ENCODE measurements at places on chromosomes 16 and 17.
A peak's percentile ranks its signal among the peaks of the same experiment; 100 is the strongest.

DNA sequence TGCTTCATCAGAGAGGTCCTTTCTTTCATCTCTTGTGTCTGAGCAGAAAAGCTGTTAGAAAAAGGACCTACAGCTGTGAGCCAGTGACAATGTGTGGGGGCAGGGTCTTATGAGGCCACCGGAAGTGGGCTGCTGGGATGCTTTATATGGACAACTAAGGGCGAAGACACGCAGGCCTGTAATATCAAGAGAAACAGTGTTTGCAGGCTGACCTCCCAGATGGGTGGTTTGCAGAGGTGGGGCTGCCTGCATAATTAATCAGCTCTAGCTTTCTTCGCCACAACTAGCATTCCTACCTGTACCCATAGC, 30.4 kb upstream of the SALL1 start:
- DNase-seq = no peak

GRCh38 chr16:21628772-21629171, 23.6 kb downstream of the IGSF6 start:
- DNase-seq = no peak

DNA sequence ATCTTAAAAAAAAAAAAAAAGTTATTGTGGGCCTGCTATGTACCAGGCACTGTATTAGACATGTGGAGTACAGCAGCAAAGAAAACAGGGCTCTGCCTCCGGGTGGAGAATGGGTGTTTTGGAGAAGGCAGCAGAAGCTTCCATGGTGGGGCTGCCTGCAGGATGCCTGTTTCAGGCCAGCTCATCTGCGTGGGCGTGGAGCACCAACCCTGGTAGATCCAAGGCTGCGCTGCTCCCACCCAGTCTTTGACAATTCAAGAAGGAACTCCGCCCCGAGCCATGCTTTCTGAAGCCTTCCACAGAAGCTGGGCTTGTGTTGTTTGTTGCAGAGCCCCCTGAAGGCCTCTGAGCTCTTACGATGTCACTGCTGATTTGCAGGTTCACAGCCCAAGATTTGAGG, 23.2 kb upstream of the CACNG1 start:
- DNase-seq = no peak

- no peak for DNase-seq
These were observed 2.7 kb upstream of the ZNF594 start for GRCh38 chr17:5194346-5194745.

- DNase-seq = no peak
These were observed 596.2 kb downstream of the MAF start for GRCh38 chr16:79004309-79004708.

DNA sequence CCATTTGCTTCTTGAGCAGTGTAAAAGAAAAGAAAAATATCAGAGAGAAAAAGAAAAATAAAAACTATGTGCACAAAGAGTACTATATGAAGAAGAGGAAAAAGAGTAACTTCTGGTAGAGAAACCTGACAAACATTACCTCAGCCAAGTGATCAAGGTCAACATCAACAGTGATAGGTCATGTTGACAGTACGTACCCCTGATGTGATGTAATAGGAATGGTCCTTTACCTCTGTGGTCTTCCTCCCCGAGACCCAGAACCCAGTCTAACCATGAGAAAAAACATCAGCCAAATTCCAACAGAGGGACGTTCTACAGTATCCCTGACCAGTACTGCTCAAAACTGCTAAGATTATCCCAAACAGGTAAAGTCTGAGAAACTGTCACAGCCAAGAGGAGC, 4.4 kb downstream of the GSDMB start:
- DNase-seq = no peak

DNA sequence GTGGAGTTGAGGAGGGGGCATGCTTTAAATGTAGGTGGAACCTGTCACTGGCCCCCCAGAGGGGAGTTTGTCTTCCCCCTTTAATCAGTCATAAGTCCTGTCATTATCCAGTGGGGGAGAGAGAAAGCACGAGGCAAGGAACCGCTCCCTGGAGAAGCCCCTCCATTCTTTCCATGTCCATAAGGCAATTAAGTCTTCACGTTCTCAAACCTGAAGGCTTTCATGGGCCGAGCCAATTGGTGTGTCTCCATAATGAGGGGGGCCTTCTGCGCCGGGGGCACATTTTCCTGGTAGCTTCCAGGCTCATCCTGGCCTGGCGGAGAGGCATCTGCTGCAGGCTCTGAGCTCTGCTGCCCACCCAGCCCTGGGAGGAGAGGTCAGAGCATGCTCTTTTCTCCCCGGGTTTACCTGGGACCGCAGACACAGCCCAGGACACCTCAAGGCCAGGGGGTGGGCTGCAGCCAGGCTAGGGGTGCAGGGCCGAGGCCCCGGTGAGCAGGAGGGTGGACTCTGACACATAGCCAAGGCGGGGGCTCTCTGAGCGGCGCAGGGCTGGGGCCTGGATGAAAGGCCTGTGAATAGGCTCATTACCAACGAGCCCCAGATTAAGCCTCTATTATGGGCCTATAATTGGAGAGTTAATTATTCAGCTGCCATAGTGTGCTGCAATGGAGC, 42.5 kb downstream of the C16orf78 start:
- no peak for DNase-seq

- no peak for DNase-seq
These were observed 23.4 kb upstream of the RBFOX3 start for GRCh38 chr17:79633993-79634813.

- DNase-seq = no peak
These were observed 69.1 kb downstream of the COPRS start for GRCh38 chr17:31789707-31790505.

GRCh38 chr16:77336637-77337036, 98.2 kb downstream of the ADAMTS18 start:
- no peak for DNase-seq

GRCh38 chr17:1783271-1783670, 21.4 kb downstream of the SERPINF1 start:
- no peak for DNase-seq

DNA sequence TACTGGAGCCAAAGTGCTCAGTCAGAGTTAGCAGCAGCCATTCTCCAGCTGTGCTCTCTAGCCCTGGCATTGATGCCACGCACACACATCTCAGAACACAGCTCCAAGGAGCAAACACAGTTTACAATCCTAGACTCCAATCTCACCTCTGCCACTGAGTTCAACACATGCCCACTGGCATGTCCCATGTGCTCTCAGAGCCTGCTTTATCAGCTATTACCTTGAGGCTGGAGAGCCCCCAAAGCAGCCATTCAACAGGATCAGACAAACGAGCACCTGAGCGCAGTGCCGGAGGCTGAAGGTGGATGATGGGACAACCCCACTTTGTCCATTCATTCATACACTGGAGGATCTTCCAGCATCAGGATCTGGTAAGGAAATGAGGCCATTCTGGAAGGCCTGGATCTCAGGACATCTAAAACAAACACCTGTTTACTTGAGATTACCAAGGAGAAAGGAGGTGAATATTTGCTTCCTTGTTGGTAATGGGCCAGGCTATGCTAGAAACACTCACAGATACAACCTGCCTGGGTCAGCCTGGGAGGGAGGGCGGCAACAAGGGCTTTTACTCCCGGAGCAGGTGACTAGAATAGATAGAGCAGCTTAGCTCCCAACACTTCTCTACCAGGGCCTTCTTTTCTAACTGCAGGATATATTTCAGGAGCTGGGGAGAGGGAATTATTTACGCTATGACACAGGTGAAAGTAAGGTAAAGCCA, 25.4 kb downstream of the RANBP10 start:
- no peak for DNase-seq

DNA sequence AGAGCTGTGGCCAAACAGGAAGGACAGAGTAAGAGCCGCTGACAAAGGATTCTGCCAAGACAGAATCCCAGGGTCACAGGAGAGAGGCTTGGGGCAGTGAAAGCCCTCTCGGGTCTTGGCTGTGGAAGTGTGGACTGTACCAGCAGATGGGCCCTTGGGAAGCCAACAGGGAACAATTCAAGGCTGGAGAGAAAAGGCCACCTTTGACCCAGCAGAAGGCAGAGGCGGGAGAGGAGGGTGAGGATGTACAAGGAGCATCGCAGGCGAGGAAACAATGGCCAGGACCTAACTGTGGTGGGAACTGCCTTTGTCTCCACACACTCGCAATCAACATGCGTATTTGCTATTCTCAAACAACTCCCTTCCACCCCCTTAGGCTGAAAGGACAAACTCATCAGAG, 15.7 kb downstream of the CARHSP1 start:
- no peak for DNase-seq

DNA sequence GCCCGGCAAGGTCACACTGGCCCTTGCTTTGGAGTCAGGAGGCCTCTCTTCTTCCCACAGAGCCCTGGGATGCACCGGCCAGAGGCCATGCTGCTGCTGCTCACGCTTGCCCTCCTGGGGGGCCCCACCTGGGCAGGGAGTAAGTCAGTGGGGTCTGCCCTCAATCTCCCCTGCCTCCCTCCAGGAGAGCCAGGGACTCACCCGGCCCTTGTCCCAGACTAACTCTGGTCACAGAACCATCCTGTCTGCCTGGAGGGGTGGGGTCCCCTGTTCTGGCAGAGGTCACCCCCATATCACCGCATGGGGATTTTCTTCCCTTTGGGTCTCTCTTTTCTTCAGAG, 222 bp downstream of the ZG16B start:
- no peak for DNase-seq

DNA sequence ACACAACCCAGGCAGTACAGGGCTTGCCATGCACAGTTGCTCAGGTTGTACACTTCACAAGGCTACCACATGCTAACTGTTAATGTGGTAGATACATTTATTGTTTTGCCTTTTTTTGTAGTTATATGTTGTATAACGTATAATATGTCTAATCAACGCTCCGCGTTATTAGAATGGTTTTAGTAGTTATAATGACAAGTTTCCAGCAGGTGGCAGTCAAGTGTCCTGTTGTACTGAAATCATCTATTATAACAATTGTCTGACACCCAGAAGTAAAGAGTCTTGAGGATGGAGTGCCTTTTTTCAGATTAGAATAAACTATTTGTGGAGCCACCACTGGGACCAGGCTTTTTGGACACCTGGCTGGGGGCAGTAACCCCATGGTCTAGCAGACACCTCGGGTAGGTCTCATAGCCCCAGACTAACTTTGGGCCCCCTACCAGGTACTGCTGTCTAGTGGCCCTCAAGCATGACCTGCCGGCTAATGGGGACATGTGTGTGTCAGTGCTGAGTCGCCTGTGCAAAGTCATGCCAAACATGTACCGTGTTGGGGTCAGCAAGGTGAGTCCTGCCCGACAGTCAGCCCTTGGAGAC, 32.8 kb downstream of the MYO15A start:
- peak; percentile 63 for DNase-seq

DNA sequence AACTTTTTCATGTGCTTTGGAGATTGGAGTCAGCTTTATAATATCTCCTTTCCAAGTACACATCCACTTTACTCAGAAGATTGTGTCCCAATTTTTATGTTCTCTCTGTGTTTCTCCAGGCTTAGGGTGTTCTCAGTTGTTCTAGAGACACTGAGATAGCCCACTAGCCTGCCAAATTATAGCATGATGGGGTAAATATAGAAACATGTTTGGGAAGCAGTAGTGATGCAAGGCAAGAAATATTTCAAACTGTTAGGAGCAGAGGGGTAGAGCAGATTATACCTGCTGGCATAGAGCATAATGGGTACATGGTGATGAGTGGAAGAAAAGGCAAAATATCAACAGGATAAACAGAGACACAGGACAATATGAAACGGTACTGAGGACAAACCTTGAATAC, 12.4 kb downstream of the SLFN11 start:
- DNase-seq = no peak

DNA sequence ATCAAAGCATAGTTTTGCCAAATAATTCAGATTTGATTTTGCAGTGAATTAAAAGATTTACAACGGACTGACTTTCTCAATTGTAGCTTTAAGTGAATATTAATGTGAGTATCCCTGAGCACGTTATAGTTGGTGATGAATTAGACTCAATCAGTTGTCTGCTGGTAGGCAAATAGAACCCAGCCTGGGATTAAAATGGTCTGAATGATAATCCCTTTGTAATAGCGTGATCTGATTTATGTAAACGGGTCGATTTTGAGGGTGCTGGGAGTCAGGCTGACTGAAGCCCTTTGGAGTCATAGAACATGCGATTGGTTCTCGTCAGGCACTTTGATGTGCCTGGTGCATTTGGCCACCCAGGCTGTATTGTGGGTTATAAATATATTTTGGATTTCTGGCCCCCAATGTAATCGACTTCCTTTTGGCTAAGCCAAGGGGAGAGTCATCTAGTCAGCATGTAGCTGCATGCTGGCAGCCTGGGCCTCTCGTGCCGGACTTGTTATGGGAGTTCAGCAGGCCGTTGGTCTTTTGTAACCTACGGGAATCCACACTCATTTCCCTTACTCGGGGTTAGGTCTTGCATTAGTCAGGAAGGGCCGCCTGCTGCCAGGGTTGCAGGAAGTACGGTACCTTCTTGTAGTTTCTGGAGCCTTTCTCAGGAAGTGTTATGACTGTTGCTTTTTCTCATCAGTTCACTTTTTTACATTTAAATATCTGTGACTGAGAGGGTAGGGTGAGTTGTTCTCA, 5.4 kb downstream of the PGS1 start:
- DNase-seq = peak; percentile 96

- no peak for DNase-seq
These were observed 56.1 kb downstream of the IRF8 start for GRCh38 chr16:85954927-85955519.

DNA sequence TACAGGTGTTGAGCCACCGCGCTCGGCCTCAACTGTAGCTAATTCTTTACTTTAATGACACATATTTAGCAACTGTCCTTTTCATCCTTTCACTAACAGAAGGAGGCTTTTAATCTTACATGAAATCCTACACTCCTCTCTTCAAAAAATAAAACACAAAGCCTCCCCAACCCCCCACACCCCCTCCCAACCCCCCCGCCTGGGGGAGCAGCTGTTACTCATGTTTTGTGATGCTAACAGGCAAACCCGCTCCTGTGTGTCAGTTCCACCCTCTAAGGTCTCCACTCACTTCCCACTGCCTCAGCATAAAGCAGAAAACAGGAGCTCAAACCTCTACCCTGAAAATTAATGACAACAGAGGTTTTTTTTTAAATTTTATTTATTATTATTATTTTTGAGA, 55.4 kb upstream of the SLC25A19 start:
- no peak for DNase-seq

GRCh38 chr17:64126918-64127317, 3.0 kb downstream of the ERN1 start:
- no peak for DNase-seq

- peak; percentile 7 for DNase-seq
These were observed 971 bp downstream of the MINK1 start for GRCh38 chr17:4833941-4834680.

DNA sequence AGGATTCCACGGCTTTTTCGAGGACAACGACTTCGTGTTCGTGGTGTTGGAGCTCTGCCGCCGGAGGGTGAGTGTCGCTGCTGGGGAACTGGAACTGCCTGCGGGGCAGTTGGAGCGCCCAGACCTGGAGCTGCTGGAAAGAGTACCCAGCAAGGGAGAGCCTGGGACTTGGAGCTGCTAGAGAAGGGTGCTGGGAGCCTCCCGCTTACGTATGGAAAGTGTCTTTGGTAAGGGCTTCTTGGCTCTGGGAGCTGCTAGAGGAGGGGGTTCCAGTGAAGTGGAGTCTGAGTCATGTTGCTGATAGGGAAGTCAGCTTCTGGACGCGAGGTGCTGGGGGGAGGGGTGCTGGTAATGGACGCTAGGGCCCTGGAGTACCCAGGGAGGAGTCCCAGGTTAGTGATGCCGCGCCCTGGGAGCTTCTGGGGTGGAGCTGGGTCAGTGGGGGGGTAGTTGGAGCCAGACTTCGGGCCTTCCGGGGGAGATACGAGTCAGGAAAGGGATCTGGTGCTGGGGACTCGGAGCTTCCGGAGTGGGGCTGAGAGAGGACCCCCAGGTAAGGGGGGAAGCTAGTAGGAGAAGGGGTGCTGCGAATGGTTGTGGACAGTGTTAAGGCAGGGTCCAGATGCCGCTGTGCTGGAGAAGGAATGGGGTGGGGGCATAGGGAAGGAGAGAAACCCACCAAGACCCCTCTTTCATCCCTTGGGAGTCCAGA, 741 bp downstream of the PLK1 start:
- DNase-seq = peak; percentile 45
